Esophagus (tissue), 2 donors: ENCODE measurements at places on chromosomes 4 and X. TPM values are rescaled to one million over a fixed set of nuclear protein-coding genes. Genes with fewer than 3 reads are reported as not detected.

Gene CITED1
- 0.18 TPM for polyA plus RNA-seq

Gene TLR10
- 0.16 TPM for polyA plus RNA-seq

Gene DRD5
- polyA plus RNA-seq, result not detected

Gene PALLD
- 101 TPM for polyA plus RNA-seq

Gene PDGFC
- polyA plus RNA-seq, result 2.4 TPM

Gene ASMT
- 0.26 TPM for polyA plus RNA-seq

Gene GABRE
- polyA plus RNA-seq, result 63.3 TPM

Gene C4orf36
- polyA plus RNA-seq, result 2.0 TPM
